Activated T-helper 1 cell treated with Interleukin-2 at 50 U/mL for 16 hours (primary cell): ENCODE measurements at places on chromosomes 5 and 9.

DNA sequence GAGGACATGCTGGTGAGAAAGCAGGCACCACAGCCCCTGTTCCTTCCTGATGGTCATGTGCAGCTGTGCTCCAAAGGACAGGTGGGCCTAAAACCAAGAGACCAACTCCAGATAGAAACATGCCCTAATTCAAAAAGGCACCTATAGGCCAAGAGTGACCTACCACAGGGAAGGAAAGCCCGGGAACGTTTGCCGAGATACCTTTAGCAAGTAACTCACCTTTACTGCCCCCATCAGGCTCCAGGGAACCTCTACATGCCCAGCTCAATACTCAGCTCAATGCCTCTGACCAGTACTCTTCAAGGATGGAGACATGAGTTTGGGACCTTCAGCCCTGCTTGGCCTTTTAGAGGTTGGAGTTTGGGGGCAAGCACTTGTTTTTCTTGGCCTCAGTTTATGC lies 172.8 kb upstream of the FSTL4 start:
- DNase-seq: no peak

DNA sequence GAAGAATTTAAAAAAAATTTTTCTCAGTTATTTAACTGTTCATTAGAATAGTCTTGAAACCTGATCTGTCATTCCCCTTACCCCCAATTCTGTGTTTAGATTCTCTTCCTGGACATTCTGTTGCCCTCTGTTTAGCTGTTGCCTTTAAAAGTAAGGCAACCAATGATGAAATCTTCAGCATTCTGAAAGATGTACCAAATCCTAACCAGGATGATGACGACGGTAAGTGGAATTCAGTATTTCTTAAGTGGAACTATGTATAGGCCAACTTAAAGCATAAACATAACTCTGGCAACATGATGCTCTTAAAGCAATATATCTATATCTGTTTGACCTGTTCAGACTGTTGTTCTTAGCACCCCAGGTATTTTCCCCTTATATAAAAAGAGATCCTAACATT lies 27.2 kb downstream of the NCBP1 start:
- DNase-seq: no peak

GRCh38 chr9:78103971-78104433 lies 72.4 kb upstream of the GNAQ start:
- no peak for DNase-seq

- no peak for DNase-seq
These were observed 1.0 kb upstream of the TSLP start for GRCh38 chr5:111070272-111071134.

DNA sequence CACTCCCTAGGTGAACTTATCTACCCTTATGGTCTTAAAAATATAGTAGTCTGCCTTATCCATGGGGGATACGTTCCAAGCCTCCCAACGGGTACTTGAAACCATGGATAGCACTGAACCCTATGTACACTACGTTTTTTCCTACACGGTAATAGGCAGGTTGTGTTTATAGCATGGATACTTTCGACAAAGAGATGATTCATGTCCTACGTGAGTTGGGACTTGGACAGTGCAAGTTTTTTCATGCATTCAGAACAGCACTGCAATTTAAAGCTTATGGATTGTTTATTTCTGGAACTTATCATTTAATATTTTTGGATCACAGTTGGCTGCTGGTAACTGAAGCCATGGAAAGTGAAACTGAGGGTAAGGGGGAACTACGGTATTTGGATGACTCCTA lies 88.1 kb downstream of the CNTLN start:
- DNase-seq: no peak

DNA sequence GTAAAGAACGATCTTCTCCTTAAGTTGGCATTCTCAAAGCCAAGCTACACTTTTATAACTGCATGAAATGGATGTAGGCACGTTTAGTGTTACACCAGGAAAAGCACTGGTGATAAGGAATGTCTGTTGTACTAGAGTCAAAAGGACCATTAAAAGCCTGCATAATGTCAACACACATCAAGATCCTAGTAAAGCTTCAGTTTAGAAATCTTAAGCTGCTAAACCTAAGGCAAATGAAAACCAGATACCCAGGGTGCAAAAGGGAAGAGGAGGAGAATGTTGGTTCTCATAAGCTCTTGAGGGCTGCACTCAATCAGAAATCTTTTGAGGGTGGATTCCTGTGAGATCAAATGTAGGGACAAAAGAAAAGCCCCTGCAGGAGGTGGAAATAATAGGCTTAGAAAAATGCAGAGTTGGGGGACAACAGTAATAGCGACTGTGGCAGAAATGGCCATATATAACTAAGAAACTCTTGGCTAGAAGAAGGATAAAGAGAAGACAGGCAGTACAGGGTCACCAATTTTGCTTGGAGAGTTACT lies 148.2 kb downstream of the FBXL17 start:
- DNase-seq: no peak

- DNase-seq: no peak
These were observed 89.0 kb upstream of the ARAP3 start for GRCh38 chr5:141771031-141771430.

GRCh38 chr5:92070786-92071185 lies 687.7 kb upstream of the ARRDC3 start:
- DNase-seq: no peak

- no peak for DNase-seq
These were observed 58.9 kb downstream of the DOCK2 start for GRCh38 chr5:169695919-169696490.

GRCh38 chr5:179852993-179853547 lies 5.5 kb downstream of the MRNIP start:
- DNase-seq: no peak

DNA sequence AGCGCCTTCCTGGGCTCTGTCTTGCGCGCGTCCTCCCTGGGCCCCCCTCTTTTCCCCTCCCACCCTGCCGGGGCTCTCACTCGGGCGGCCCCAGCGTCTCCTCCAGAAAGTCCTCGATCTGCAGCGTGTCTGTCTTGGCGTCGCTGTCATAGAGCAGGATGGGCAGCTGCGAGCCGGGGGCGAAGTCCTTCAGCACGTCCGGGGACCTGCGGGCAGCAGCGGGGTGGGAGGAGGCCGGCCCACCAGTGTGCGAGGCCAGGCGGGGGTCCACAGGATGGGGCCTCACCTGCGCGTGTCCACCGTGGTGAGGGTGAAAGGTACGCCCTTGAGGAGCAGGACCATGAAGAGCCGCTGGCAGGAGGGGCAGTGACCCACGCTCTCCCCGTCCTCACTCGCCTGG lies 1.0 kb downstream of the CLIC3 start:
- no peak for DNase-seq

DNA sequence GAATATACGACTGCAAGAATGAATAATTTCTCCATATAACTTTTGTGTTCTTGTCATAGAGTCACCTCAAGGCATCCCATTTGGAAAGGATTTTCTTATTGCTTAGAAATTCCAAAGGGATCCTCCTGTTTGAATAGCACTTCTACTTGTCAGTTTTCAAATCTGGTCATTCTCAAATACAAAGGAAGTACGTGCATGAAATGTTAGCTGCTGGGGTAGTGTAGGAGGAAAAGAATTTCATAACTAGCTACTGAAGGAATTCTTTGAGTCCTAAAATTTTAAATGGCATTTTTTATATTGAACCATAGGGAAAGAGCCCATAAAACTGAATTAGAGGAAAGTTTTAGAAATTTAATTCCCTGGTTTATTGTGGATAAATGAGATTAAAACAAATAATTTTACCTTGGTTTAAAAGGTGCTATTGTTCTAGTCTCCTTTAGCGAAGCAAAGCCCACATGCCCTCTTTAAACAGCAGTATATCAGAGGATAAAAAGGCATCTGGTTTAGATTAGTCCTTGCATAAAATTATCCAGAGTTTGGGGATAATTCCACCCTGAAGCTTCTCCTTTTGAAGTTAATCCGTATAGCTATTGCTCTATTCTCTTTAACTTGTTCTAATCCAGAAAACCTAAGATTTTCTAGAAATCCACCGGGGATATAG lies 2.0 kb upstream of the MPDZ start:
- no peak for DNase-seq

GRCh38 chr5:135034236-135034962 lies 371 bp upstream of the PITX1 start:
- DNase-seq: no peak

DNA sequence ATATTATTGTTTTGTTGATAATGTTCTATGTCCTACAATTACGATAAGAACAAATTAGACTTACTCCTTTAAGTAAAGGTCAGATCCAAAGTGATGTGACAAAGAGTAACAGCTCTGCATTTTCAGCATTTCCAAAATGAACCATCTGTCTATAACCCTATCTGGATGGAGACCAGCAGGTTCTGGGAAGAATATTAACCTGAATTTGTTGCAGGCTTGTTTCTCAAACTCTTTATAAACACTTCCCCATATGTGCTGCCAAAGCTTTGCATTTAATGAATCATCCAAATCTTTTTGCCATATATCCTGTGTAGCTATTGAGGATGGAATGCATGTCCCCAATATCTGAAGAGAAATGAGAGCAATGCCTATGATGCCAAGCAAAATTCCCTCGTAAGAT lies 198.9 kb upstream of the SLC27A6 start:
- no peak for DNase-seq

DNA sequence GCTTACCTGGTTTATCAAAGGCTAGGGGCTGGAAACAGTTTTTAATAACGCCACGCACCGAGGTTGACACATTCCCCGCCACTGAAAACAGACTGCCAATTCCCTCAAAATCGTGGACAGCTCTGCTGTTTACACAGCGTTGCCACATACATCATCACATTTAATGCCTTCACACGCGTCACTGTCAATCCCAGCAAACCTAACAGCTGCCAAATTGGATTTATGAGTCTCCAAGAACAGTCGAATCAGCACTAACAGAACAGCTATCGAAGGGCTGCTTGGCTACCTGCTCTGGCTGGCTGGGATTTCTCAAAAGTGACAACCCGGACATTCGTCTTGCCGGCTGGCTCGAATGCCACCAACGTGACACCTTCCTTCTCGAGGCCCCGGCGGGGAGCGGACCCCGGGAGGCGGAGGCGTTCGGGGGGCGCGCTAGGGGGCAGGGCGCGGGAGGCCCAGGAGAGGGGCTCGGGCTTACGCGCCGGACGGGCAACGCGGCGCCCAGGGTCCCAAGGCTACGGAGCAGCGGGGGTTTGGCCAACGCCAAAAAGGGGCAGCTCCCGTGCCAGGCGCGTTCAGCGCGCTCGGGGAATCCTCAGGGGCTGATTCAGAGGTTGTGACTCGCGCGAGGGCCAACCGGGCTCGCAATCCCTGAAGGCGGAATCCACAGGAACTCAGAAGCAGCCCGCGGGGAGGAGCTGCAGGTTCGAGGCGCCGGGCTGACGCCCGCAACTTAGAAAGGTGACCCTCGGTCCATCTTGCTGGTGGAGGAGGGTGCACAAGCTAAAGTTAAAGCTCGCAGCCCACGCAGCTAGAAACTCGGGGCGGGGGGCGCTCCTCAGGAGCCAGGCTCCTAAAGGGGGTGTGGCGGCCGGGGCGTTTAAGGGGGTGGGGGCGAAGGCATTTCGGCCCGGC lies 1.2 kb downstream of the CDC14B start:
- DNase-seq: no peak

- DNase-seq: no peak
These were observed 39.5 kb downstream of the MED10 start for GRCh38 chr5:6338871-6339270.

- no peak for DNase-seq
These were observed 323.4 kb downstream of the TRPM3 start for GRCh38 chr9:70798018-70798417.

DNA sequence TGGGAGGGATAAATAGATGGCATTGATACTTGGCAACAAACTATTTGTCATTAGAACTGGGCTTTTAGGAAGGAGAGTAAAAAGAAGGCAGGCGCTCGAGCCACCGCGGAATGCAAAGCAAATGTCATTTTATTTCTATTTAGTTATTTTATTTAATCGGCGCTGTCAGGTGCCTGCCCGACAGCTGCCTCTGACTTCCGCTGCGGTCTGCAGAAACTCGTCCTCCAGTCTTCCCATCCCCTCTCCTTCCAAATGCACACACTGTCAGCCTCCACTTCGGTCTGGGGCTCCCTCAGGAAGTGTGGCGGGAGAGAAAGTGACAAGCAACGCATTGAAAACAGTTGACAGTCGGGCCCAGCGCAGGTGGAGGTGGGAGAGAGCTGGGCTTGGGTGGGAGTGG lies 29.3 kb downstream of the ASS1 start:
- DNase-seq: no peak

- no peak for DNase-seq
These were observed 213.3 kb downstream of the TENT4A start for GRCh38 chr5:6926491-6927038.

DNA sequence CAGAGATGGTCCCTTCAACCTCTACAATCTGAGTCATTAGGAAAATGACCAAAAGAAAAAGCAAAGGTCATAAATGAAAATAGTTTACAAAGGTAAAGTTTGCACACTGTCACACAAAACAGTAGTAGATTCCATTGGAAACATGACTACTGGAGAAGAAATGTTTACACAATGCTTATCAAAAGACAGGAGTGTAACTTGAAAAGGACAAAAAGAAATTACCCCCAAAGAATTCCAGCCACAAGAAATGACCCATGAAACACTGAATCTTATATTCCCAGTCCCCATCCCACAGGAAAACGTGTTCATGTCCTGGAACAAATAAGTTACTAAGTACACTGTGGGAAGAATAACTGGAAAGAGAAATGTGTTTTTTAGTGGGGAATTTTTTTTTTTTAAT lies 385.1 kb downstream of the SEMA5A start:
- no peak for DNase-seq

GRCh38 chr9:37976714-37977477 lies 73.0 kb upstream of the SLC25A51 start:
- DNase-seq: no peak

GRCh38 chr9:75186767-75187380 lies 98.6 kb downstream of the OSTF1 start:
- no peak for DNase-seq

DNA sequence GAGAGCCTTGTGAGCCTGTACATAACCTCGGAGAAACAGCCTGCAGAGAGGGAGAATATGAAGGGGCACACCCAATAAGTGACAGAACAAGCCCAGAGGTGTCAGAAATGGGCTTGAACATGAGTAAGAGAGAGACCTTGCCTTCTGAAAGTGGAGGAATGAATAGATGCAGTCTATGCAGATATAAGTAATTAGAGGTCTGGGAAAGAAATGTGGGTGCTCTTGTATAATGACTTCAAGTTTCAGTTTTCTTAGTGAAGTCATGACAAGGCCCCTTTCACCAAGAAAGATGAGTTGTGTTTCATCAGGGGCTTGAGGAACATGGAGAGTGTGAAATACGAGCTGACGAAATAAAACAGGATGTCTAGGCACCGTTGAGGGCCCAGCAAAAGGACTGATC lies 15.1 kb downstream of the GRAMD2B start:
- DNase-seq: no peak

DNA sequence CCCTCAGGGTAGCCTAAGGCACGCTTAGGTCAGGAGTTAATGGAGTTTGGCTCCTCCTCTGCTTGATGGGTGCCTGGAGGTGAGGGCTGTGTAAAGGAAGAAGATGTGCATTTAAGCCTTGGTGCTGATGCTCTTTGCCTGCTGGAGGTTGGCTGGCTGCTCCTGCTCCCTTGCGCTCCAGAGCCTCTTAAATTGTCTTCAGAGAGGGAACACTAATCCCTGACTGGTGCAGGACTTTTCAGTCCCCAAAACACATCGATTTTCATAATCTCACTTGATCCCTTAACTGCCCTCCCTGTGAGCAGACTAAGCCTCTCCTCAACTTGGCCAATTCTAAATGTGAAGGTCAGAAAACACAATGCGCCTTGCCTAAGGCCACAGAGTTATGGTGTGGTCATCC lies 16.2 kb upstream of the TCOF1 start:
- DNase-seq: no peak

- no peak for DNase-seq
These were observed 2.8 kb downstream of the CD74 start for GRCh38 chr5:150409638-150410523.

- no peak for DNase-seq
These were observed 71.0 kb downstream of the FER start for GRCh38 chr5:108818613-108819272.

GRCh38 chr5:53827211-53827651 lies 266.8 kb downstream of the NDUFS4 start:
- DNase-seq: no peak
